Activated CD4-positive, alpha-beta T cell treated with anti-CD3 and anti-CD28 coated beads for 36 hours (primary cell): ENCODE measurements at places on chromosomes 5 and 9. TPM values are rescaled to one million over a fixed set of nuclear protein-coding genes. Genes with fewer than 3 reads are reported as not detected.

DNA sequence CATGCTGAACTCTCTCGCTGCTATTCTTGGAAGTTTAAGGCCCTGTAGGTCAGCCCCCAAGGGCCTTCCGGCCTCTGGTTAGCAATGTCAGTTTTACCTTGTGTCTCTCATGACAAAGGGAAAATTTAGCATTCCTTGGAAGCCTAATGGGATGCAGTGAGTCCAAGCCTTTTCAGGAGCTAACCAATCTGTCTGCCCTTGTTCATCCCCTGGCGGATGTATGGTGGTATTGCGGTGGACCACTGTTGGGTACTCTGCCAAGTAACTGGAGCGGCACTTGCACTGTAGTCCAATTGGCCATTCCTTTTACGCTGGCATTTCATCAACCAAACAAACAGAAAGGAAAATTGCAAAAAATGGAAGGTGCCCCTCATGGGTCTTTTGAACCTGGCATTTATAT, 318.4 kb upstream of the NMUR2 start:
- DNase-seq: no peak
- no peaks in the 10 kb centered on the region for H3K27me3 ChIP-seq
- no peak overlapping the region for H3K27ac ChIP-seq
- H3K36me3 ChIP-seq: no peaks in the 10 kb centered on the region

- no peaks in the 10 kb centered on the region for H3K36me3 ChIP-seq
- no peak for DNase-seq
Measured at GRCh38 chr5:131821221-131821620, 24.4 kb upstream of the FNIP1 start.

DNA sequence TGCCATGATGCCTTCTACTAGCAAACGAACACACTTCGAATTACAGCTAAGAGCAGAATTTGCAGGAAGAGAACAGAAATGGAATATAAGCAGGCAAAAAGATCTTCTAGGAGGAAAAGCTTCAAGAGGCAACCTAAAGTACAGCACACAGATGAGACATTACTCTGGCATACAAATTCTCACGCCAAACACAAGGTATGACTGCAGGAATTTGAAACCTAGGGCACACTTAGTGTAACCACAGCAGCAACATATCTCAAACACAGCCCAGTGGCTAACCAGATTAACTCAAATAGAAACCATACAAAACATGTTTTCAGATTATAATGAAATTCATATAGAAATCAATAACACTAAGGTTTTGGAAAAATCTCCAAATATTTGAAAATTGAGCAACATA, 481.0 kb upstream of the RGMB start:
- H3K27ac ChIP-seq: no peak overlapping the region
- H3K36me3 ChIP-seq: no peaks in the 10 kb centered on the region
- H3K4me1 ChIP-seq: no peaks in the 10 kb centered on the region
- no peak for DNase-seq

DNA sequence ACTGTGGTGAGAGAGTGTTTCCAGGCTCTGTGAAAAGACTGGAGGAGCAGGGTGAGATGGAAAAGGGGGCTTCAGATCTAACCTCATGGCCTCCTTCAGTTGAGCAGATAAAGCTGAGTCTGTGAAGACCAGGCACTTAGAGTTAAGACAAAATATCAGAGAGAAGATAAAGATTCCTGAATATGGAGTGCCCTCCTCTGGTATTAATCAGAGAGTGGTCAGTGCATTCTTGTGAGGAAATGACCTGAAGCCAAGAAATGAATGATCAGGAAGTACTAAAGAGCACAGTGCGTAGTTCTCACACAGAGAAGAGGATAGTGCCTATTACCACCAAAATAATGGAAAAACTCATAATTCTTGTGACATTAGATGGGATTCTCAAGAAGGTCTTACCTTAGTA, 1417.0 kb upstream of the ACO1 start:
- DNase-seq: no peak
- H3K4me1 ChIP-seq: no peaks in the 10 kb centered on the region
- H3K36me3 ChIP-seq: no peaks in the 10 kb centered on the region

- no peak overlapping the region for H3K4me3 ChIP-seq
- H3K27ac ChIP-seq: no peak overlapping the region
- peaks cover 18% of the 10 kb centered on the region for H3K36me3 ChIP-seq
- peaks cover 18% of the 10 kb centered on the region for H3K4me1 ChIP-seq
- DNase-seq: no peak
Measured at GRCh38 chr5:81058121-81058520, 98.0 kb downstream of the RASGRF2 start.

DNA sequence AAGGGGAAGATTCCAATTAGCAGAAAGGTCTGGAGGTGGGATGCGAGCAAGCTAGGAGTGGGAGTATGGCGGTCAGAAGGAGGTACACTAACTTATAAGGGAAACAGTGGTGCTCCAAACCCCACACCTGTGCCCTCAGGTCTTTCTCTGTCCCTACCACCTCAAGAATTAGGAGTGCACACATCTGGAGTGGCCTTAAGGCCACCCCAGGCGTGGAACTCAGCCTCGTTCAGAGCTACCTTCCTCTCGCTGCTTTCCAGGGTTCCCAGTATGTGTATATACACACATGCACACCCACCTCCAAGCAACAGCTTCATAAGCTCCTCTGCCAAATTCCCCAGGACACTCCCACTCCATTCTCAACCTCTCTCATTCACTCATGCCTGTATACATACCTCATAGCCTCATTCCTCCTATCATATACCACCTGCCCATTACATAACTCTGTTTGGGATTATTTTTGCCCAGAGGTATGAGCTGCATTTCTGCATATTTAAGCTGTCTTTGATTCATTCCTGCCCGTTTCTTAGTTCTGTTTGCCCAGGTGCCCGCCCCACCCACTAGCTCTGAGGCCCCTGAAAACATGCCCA, 118.7 kb downstream of the PSD2 start:
- no peak overlapping the region for H3K27ac ChIP-seq
- no peak overlapping the region for H3K4me3 ChIP-seq
- no peaks in the 10 kb centered on the region for H3K4me1 ChIP-seq

GRCh38 chr9:90854637-90855175, 53.1 kb downstream of the SYK start:
- no peak overlapping the region for H3K27ac ChIP-seq
- no peaks in the 10 kb centered on the region for H3K27me3 ChIP-seq
- no peak overlapping the region for H3K4me3 ChIP-seq
- no peaks in the 10 kb centered on the region for H3K36me3 ChIP-seq
- H3K4me1 ChIP-seq: peaks cover 7% of the 10 kb centered on the region
- no peak for DNase-seq

DNA sequence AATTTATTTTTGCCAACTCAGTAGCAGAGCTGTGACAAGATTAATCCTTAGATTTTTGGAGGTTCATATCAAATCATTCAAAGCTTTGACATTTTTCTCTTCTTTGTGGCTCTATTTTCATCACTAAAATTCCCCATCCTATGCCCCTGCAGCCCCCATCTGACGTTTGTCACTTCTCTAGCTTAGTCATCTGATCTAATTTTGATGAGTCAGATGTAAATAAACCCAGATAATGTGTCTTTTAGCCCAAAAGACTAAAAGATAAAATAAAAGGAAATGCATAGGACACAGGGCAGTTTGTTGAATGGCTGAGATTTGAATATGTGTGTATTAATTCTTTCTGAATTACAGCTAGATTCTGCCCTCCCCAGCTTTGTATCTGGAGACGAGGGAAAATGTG, 897 bp upstream of the HSPB3 start:
- H3K4me3 ChIP-seq: no peak overlapping the region
- H3K27ac ChIP-seq: no peak overlapping the region
- no peaks in the 10 kb centered on the region for H3K36me3 ChIP-seq

- peaks cover 10% of the 10 kb centered on the region for H3K27me3 ChIP-seq
- H3K4me3 ChIP-seq: no peak overlapping the region
- no peak for DNase-seq
- no peaks in the 10 kb centered on the region for H3K36me3 ChIP-seq
- H3K27ac ChIP-seq: no peak overlapping the region
Measured at GRCh38 chr5:174083056-174083827, 37.7 kb downstream of the NSG2 start.

GRCh38 chr5:139481580-139482049, 943 bp downstream of the STING1 start:
- H3K36me3 ChIP-seq: peaks cover 34% of the 10 kb centered on the region
- peak overlapping the region; percentile 88 for H3K4me3 ChIP-seq
- no peaks in the 10 kb centered on the region for H3K27me3 ChIP-seq

Gene UBE2B
- total RNA-seq: 112 TPM

Gene LPAR1
- not detected for total RNA-seq

Gene BHMT2
- not detected for total RNA-seq
